Endodermal cell (in vitro differentiated cells): ENCODE measurements at places on chromosomes 3 and 15.
A peak's percentile ranks its signal among the peaks of the same experiment; 100 is the strongest.

GRCh38 chr3:16461463-16462245, 51.8 kb downstream of the RFTN1 start:
- no peak overlapping the region for H3K4me3 ChIP-seq
- H3K36me3 ChIP-seq: no peaks in the 10 kb centered on the region
- H3K27ac ChIP-seq: no peak overlapping the region
- no peaks in the 10 kb centered on the region for H3K27me3 ChIP-seq

DNA sequence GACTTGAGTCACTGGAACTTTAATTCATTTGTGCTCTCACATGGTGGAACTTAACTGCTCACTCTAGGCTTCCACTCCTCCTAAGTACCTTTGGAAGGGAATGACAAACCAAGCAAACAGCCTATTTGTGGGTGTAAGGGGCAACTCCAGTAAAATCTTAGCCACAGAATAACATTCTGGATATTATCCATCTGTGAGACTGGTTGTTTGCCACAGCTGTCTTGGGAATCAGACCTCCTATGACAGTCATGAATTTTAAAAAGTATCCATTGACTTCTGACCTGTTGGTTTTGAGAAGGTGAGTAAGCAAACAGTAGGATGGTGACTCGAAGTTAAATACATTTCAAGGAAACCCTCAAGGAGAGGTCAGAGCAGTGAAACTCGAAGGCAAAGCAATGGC, 147.3 kb upstream of the CDIN1 start:
- H3K4me1 ChIP-seq: no peaks in the 10 kb centered on the region
- H3K27me3 ChIP-seq: no peaks in the 10 kb centered on the region
- H3K27ac ChIP-seq: no peak overlapping the region

- no peak overlapping the region for H3K27ac ChIP-seq
- peak overlapping the region; percentile 12 for H3K4me3 ChIP-seq
- H3K27me3 ChIP-seq: no peaks in the 10 kb centered on the region
- H3K36me3 ChIP-seq: no peaks in the 10 kb centered on the region
Observed at GRCh38 chr3:59251869-59252268, 202.0 kb upstream of the CFAP20DC start.

DNA sequence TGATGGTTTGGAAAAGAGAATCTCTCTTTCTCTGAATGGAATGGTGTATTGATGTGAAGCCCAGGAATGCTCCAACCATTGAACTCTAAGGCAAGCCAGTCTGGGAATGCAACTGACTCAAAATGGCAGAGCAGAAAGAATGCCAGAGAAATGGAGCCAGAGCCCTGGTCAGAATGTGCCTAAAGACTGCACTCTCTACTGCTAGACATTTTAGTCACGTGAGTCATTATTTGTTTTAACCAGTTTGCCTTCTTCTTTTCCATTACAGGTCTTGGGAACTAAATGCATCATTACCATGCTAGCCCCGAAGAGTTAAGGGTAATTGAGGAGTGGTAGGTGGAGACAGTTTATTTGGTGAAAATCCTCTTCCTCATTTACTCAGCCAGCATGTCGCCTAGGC, 67.3 kb upstream of the TRIM42 start:
- H3K4me3 ChIP-seq: no peak overlapping the region
- no peak for DNase-seq
- H3K27me3 ChIP-seq: no peaks in the 10 kb centered on the region
- no peaks in the 10 kb centered on the region for H3K36me3 ChIP-seq
- H3K27ac ChIP-seq: no peak overlapping the region

- H3K4me3 ChIP-seq: no peak overlapping the region
- peak; percentile 94 for DNase-seq
- no peaks in the 10 kb centered on the region for H3K27me3 ChIP-seq
- no peaks in the 10 kb centered on the region for H3K36me3 ChIP-seq
Observed at GRCh38 chr3:157130467-157131251, 29.3 kb downstream of the CCNL1 start.

GRCh38 chr15:100873029-100873677, 6.5 kb upstream of the ALDH1A3 start:
- H3K4me3 ChIP-seq: no peak overlapping the region
- H3K4me1 ChIP-seq: peaks cover 3% of the 10 kb centered on the region
- peaks cover 5% of the 10 kb centered on the region for H3K27me3 ChIP-seq
- DNase-seq: peak; percentile 84
- no peak overlapping the region for H3K27ac ChIP-seq
- H3K36me3 ChIP-seq: no peaks in the 10 kb centered on the region

GRCh38 chr3:53288214-53288613, 32.4 kb upstream of the TKT start:
- no peak for DNase-seq
- H3K36me3 ChIP-seq: peaks cover 75% of the 10 kb centered on the region
- no peak overlapping the region for H3K4me3 ChIP-seq
- H3K27ac ChIP-seq: peak overlapping the region; percentile 70
- H3K27me3 ChIP-seq: no peaks in the 10 kb centered on the region

GRCh38 chr3:8519774-8520448, 18.3 kb downstream of the LMCD1 start:
- no peaks in the 10 kb centered on the region for H3K27me3 ChIP-seq
- DNase-seq: peak; percentile 19
- peaks cover 97% of the 10 kb centered on the region for H3K36me3 ChIP-seq

- no peak for DNase-seq
- H3K36me3 ChIP-seq: no peaks in the 10 kb centered on the region
- H3K27me3 ChIP-seq: no peaks in the 10 kb centered on the region
- H3K4me3 ChIP-seq: no peak overlapping the region
- no peak overlapping the region for H3K27ac ChIP-seq
Observed at GRCh38 chr3:55205990-55206389, 278.1 kb upstream of the LRTM1 start.

GRCh38 chr15:65339416-65339815, 34.9 kb downstream of the RNU5B-1 start:
- H3K4me1 ChIP-seq: peaks cover 24% of the 10 kb centered on the region

DNA sequence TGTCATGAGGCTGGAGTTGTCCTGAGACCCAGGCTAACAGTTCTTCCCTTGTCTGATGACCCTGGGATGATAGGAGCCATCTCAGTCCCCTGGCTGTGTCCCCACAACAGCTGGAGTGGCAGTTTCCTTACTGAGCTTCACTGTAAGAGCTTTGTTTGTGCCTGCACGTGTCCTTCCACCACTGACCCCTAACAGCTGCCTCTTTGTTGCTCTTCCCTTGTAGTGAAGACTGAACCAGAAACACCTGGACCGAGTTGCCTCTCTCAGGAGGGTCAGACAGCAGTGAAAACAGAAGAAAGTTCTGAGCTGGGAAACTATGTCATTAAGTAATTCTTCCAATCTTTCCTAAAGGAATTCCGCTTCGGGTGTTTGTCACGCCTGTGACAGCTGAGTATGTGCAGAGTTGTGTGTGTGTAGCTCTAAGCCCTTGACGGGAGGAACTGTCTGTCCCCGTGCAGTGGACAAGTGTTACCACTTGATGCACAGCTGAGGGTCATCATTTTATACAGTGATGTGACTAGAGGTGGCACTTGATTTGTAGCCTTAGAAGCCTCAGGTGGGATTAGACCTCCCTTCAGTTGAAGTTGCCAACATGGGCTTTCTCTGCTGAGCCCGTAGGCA, 25.0 kb downstream of the MAP6D1 start:
- H3K27ac ChIP-seq: no peak overlapping the region
- no peak overlapping the region for H3K4me3 ChIP-seq
- peaks cover 89% of the 10 kb centered on the region for H3K36me3 ChIP-seq
- no peaks in the 10 kb centered on the region for H3K27me3 ChIP-seq

- peak; percentile 88 for DNase-seq
- H3K27me3 ChIP-seq: no peaks in the 10 kb centered on the region
- H3K36me3 ChIP-seq: no peaks in the 10 kb centered on the region
- H3K27ac ChIP-seq: no peak overlapping the region
- no peaks in the 10 kb centered on the region for H3K4me1 ChIP-seq
Observed at GRCh38 chr3:98612587-98612986, 19.2 kb upstream of the CPOX start.

GRCh38 chr3:9951598-9951961, 628 bp downstream of the PRRT3 start:
- H3K4me1 ChIP-seq: no peaks in the 10 kb centered on the region
- no peak for DNase-seq
- H3K27me3 ChIP-seq: no peaks in the 10 kb centered on the region
- no peak overlapping the region for H3K27ac ChIP-seq

DNA sequence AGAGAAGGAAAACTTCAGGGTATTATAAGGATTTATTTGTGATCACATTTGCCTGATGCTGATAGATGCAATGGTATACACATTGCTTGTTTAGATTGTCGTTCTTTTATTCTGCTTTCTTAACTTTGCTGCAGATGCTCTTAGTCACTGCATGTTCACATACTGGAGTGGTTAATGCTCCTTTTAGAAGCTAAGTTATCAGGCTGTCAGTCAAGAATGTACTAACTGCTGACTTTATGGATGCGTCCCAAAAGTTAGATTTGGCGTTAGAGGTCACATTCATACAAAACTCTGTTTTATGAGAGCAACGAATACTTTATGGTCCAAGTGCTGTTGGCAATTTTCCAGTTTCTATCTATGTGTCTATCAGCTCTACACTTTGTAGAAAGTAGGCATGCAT, 160.7 kb downstream of the BBX start:
- peaks cover 9% of the 10 kb centered on the region for H3K4me1 ChIP-seq
- no peak overlapping the region for H3K4me3 ChIP-seq
- no peak for DNase-seq
- no peaks in the 10 kb centered on the region for H3K36me3 ChIP-seq

- no peak overlapping the region for H3K4me3 ChIP-seq
- no peaks in the 10 kb centered on the region for H3K4me1 ChIP-seq
- no peaks in the 10 kb centered on the region for H3K27me3 ChIP-seq
- H3K27ac ChIP-seq: peak overlapping the region; percentile 10
- peaks cover 4% of the 10 kb centered on the region for H3K36me3 ChIP-seq
Observed at GRCh38 chr3:37955918-37956707, 34.5 kb upstream of the VILL start.

GRCh38 chr15:31470756-31471155, 144.1 kb downstream of the KLF13 start:
- H3K36me3 ChIP-seq: no peaks in the 10 kb centered on the region
- no peaks in the 10 kb centered on the region for H3K4me1 ChIP-seq
- peak; percentile 17 for DNase-seq
- no peak overlapping the region for H3K27ac ChIP-seq

DNA sequence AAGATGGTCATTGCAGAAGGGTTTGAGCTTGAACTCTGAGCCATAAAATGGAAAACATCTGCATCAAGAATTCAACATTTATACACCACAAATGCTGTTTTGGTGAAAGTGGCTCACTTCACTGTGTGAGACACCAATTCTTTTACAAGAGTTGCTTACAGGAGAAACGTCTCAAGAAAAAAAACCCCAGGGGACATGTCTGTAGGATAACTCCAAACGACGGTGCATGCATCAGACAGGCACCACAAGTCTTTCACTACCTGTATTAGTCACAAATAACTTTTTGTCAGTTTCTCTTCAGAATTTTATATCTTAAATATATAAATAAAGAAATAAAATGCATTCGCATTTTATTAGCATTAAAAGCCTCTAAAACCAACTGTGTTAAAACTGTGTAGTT, 164.3 kb downstream of the EFHB start:
- H3K36me3 ChIP-seq: no peaks in the 10 kb centered on the region
- H3K4me3 ChIP-seq: no peak overlapping the region
- no peak for DNase-seq
- no peaks in the 10 kb centered on the region for H3K27me3 ChIP-seq

DNA sequence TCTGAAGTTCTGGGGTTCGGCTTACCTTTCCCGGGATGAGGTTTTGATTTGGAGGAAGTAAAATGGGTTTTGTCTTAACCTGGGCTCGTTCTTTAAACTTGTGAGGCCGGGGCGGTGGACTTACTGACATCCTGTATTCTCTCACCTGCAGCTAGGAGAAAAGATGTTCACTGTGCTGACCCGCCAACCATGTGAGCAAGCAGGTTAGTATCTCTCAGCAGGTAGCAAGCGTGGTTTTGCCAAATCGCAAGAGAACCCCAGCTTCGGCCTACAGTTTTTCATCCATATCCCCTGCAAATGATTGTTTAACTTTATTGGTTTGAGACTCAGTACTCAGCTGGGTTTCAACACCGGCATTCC, 891 bp downstream of the ENTPD3 start:
- no peaks in the 10 kb centered on the region for H3K4me1 ChIP-seq
- DNase-seq: peak; percentile 55
- H3K27me3 ChIP-seq: peaks cover 60% of the 10 kb centered on the region
- no peak overlapping the region for H3K27ac ChIP-seq
- no peak overlapping the region for H3K4me3 ChIP-seq
- H3K36me3 ChIP-seq: no peaks in the 10 kb centered on the region

DNA sequence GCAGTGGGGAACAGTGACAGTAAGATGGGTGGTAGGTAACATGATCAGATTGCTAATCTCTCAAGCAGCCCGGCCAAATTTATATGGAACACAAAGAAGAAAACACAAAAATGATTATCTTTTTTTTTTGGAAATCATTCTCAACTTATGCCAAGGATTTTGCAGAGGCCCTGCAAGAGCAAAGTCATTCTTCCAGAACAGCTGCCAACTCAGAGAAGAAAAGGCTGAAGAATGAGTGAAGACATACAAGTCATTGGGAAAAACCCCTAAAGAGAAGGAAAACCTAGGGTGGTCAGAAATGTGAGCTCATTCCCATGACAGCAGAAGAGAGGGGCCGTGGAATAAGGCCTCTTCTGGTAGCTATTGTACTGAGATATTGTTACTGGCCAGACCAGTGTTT, 246.7 kb downstream of the SHOX2 start:
- H3K4me3 ChIP-seq: no peak overlapping the region
- no peak for DNase-seq
- no peak overlapping the region for H3K27ac ChIP-seq
- H3K27me3 ChIP-seq: no peaks in the 10 kb centered on the region

GRCh38 chr15:85667491-85668424, 127.0 kb downstream of the KLHL25 start:
- no peaks in the 10 kb centered on the region for H3K4me1 ChIP-seq
- peak overlapping the region; percentile 42 for H3K27ac ChIP-seq
- no peak overlapping the region for H3K4me3 ChIP-seq
- no peaks in the 10 kb centered on the region for H3K27me3 ChIP-seq
- H3K36me3 ChIP-seq: peaks cover 89% of the 10 kb centered on the region
- no peak for DNase-seq

DNA sequence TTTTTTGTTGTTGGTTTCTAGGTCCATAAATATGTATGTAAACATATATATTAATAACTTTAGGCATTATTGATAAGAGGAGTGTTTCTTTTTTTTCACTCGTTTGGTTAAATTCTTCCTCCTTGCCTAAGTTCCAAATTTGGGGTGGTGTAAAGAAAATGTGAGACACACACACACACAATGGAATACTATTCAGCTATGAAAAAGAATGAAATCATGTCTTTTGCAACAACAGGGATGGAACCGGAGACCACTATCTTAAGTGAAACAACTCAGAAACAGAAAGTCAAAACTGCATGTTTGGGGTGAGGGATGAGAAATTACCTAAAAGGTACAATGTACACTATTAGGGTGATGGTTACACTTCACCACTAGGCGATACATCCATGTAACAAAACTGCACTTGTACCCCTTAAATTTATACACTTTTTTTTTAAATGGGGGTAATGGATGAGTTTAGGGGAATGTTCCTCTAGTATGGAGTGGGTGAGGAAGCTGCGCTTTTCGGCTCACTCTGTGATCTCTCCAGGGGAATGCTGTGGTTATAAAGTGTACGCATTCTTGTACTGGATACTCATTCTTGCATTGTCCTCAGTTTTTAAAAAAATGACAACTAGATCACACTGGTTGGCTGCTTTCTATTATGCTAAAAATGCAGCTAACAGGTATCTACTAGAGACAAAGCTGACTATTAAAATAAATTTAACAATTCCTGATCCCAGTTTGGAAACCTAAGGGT, 50.8 kb upstream of the PPARG start:
- H3K27me3 ChIP-seq: peaks cover 9% of the 10 kb centered on the region
- H3K4me3 ChIP-seq: no peak overlapping the region
- no peaks in the 10 kb centered on the region for H3K36me3 ChIP-seq
- no peak for DNase-seq
- H3K4me1 ChIP-seq: no peaks in the 10 kb centered on the region
- H3K27ac ChIP-seq: no peak overlapping the region

- H3K4me3 ChIP-seq: peak overlapping the region; percentile 96
- H3K36me3 ChIP-seq: no peaks in the 10 kb centered on the region
- H3K27me3 ChIP-seq: no peaks in the 10 kb centered on the region
- H3K27ac ChIP-seq: no peak overlapping the region
- DNase-seq: no peak
Observed at GRCh38 chr3:100402891-100403290, 1.6 kb downstream of the LNP1 start.
